ENCODE measurements at places on chromosomes 6 and 20. TPM values are rescaled to one million over a fixed set of nuclear protein-coding genes. Genes with fewer than 3 reads are reported as not detected.

Gene EGFL8
- total RNA-seq: 29.0 TPM

DNA sequence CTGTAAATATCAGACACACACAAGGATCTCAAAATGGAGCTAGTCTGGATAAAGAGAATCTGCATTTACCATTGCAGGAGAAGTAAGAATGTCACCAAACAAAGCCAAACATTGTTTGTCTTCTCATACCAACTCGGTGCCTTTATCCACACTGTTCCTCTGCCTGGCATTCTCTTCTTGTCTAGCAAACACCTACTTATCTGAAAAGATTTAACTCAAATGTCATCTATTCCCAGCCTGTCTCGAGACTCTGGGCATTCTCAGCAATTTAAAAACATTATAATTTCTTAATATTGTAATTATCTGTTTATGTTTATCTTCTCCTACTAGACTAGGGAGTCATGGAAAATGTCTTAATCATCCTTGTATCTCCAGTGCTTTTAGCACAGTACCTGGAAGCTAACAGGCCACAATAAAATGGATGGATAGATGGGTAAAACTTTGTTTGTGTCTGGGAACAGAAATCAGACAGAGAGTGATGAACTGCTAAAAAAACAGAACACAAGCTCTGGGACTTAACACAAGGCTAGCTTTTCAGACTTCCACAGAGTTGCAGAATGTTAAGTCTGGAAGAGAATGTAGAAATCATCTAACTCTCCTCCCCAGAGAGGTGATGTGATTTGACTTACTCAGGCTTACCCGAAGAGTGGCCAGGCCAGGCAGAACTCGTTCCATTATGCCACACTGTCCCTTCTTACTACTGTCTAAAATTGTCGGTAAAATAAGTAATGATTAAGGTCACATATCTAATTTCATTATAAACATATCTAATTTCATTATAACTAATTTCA, 42.3 kb upstream of the FAM83C start:
- H3K4me1 ChIP-seq: peaks cover 20% of the 10 kb centered on the region
- no peak for DNase-seq
- no peak overlapping the region for H3K4me3 ChIP-seq
- H3K27ac ChIP-seq: no peak overlapping the region
- H3K36me3 ChIP-seq: no peaks in the 10 kb centered on the region

Gene GNRH2
- 0.32 TPM for total RNA-seq

Gene GJE1
- total RNA-seq: not detected

DNA sequence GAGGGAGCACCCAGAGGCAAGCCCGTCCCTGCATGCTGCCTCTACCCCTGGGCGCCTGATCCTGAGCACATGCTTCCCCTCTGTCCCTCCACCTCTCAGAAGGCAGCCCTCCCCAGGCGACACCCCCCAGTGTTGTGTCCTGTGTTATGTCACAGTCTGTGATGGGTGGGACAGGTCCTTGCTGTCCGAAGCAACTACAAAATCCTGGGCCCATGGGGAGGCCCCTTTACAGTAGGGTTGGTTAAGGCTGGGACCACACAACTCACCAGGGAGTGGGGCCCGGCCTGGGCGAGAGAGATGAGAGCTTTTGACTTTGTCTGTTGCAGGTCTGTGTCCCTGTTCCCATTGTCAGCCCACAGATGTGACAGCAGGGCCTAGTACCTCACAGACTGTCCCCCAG, 78.0 kb downstream of the DHX35 start:
- DNase-seq: no peak
- no peak overlapping the region for H3K27ac ChIP-seq
- H3K36me3 ChIP-seq: peaks cover 11% of the 10 kb centered on the region
- H3K4me1 ChIP-seq: no peaks in the 10 kb centered on the region
- H3K27me3 ChIP-seq: no peaks in the 10 kb centered on the region

- no peak overlapping the region for H3K27ac ChIP-seq
- DNase-seq: peak; percentile 13
- H3K4me3 ChIP-seq: no peak overlapping the region
- no peaks in the 10 kb centered on the region for H3K4me1 ChIP-seq
- no peaks in the 10 kb centered on the region for H3K27me3 ChIP-seq
These were observed 226.8 kb upstream of the PDE10A start for GRCh38 chr6:165889636-165890403.

Gene BMP2
- total RNA-seq: 0.15 TPM

DNA sequence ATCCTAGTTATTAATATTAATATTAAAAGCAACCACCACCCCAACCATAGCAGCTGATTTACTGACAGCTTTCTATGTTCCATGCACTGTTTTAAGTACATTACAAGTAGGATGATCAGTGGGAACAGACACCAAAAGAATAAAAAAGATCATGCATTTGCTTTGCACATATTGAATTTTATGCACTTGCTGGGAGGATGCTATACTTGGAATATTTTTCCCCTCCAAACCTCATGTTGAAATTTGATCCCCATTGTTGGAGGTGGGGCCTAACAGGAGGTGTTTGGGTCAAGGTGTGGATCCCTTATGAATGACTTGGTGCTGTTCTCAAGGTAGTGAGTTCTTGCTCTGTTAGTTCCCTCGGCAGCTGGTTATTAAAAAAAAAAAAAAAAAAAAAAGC, 178.9 kb upstream of the MYLIP start:
- no peaks in the 10 kb centered on the region for H3K36me3 ChIP-seq
- no peaks in the 10 kb centered on the region for H3K4me1 ChIP-seq
- H3K27ac ChIP-seq: no peak overlapping the region
- 0 out of 2 replicates have a peak, but pooled peaks cover 7% of the 10 kb centered on the region for H3K27me3 ChIP-seq

- H3K4me1 ChIP-seq: no peaks in the 10 kb centered on the region
- DNase-seq: no peak
- H3K36me3 ChIP-seq: no peaks in the 10 kb centered on the region
- H3K27ac ChIP-seq: no peak overlapping the region
- H3K4me3 ChIP-seq: no peak overlapping the region
- no peaks in the 10 kb centered on the region for H3K27me3 ChIP-seq
These were observed 13.9 kb upstream of the SCUBE3 start for GRCh38 chr6:35199866-35200265.

DNA sequence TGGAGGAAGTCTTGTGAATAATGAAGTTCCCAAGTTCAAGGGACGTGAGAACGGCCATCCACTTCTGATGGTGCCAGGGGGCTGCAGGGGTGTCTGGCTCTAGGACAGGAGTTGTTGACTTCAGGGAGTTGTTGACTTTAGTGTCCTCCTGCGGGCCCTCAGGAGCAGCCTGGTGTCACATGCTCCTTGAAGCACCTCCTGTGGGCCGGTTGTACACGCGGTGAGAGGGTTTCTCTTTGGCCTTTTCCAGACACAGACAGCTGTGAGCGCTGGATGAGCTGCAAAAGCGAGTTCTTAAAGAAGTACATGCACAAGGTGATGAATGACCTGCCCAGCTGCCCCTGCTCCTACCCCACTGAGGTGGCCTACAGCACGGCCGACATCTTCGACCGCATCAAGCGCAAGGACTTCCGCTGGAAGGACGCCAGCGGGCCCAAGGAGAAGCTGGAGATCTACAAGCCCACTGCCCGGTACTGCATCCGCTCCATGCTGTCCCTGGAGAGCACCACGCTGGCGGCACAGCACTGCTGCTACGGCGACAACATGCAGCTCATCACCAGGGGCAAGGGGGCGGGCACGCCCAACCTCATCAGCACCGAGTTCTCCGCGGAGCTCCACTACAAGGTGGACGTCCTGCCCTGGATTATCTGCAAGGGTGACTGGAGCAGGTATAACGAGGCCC, 77.8 kb downstream of the ISM1 start:
- no peak for DNase-seq
- no peak overlapping the region for H3K4me3 ChIP-seq
- H3K36me3 ChIP-seq: no peaks in the 10 kb centered on the region
- H3K4me1 ChIP-seq: no peaks in the 10 kb centered on the region

Gene PPP1R3G
- total RNA-seq: 0.27 TPM

Gene TTK
- 46.3 TPM for total RNA-seq

Gene PPIL6
- total RNA-seq: 3.3 TPM

DNA sequence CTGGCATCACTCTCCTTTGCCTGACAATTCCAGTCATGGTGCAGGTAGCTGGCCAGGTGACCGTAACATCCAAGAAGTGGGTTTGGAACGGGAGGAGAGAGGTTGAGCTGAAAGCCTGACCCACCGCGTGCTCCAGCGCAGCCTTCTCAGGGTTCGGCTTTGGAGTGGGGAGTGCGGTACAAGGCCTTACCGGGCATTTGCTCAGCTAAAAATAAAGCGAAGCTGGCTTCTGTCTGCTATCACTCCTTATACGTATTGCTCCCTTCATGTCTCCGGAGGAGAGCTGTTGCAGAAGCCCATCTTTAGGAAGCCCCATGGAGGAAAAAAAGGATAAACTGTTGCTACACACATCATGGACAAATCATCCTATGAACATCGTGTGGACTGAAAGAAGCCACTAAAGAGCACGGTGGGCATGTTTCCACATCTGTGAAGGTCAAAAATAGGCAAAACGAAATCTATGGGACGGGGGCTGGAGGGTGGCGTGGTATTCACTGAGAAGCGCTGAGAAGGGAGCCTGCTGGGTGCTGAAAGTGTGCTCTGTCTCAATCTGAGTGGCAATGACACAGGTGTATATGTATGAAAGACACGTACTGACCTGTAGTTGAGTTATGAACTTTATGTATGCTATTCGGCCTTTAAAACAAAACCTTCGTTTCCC, 57.2 kb upstream of the TAB2 start:
- no peaks in the 10 kb centered on the region for H3K27me3 ChIP-seq
- no peaks in the 10 kb centered on the region for H3K4me1 ChIP-seq
- no peak overlapping the region for H3K4me3 ChIP-seq
- no peak for DNase-seq
- H3K36me3 ChIP-seq: no peaks in the 10 kb centered on the region
- no peak overlapping the region for H3K27ac ChIP-seq

GRCh38 chr6:84269947-84270733, 42.7 kb upstream of the CEP162 start:
- peaks cover 3% of the 10 kb centered on the region for H3K27me3 ChIP-seq
- H3K4me1 ChIP-seq: no peaks in the 10 kb centered on the region
